Esophagus muscularis mucosa (tissue), 4 donors: ENCODE measurements at places on chromosomes 12 and 14.

DNA sequence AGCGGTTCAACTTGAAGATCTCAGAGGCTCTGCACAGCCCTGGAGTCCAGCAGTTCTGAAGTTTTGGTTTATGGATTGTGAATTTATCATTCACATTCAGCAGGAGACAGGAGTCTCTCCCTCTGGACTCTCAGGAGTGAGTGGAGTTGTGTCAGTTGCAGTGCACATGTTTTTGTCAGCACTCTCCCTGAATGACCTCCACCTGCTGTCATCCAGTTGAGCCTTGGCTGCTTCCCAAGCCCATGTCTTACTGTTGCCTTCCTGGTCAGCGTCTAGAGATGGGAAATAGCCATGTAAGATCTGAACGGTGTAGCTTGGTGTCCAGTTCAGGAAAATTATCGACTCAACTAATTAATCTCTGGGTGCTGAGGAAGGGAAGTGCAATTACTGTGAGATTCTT is 133.2 kb downstream of the PRKCH start:
- peak; percentile 53 for DNase-seq

DNA sequence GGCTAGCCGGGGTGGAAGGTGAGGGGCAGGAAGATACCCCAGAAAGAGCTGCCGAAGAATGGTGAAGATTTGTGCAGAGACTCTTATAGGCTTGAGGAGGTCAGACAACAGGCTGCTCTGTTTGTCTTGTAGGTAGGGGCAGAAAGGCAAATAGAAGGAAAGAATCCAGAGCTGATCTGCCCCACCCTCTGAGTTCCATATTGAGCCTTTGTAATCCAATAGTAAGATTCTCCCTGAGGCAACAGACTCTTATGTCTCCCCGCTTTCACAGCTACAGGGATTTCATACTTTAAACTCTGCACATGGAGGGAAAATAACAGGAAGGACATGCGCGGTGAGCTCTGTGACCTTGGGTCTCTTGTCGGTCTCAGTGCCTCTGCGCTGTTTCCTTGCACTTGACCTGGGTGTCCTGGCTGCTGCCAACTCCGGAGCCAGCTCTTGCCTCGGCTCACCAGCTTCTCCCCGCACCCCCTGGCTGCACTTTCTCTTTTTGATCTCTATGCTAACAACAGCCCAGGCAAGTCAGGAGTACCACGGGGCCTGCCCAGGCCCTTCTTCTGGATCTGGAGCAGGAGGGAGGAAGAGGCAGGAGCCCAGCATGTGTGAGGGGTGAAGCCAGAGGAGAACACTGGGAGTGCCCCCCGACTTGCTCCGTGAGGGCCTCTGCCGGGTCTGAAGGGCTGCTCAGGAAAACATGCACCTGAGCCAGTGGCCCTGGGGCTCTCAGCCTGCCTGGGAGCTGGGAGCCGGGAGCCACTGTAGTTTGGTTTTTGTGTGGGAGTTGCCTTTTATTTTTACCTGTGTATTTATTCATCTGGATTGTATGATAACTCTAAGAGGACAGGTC is 75.8 kb downstream of the PPP1R36 start:
- DNase-seq = no peak

DNA sequence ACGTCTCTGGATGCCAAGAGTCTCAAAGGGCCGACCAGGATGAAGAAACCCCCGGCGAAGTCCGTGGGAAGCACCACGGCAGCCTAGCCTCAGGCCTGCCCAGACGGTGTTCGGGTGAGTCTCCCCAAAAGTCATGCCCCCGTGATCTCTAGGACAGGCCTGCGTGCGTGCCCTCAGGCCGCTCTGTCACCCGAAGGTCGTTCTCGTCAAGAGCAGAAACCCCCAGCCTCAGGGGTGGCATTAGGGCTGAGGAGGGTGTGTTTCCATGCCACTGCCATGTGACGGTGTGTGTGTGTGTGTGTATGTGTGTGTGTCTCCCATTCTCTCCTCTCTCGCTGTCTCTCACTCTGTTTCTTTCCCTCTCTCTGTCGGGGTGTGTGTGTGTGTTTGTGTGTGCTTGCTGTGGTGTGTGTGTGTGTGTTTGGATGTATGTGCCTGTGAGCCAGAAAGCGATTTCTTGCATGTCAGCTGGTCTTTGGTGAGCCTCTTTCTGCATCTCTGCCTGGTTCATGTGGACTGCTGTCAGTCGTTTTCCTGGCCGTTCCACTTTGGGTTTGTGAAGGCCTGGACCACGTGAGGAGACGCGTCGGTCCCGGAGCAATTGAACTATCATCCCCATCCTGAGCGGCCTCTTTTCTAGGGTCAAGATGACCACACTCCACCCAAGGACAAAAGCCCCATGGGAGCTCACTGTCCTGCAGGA is 772.5 kb upstream of the ALG10B start:
- peak; percentile 72 for DNase-seq

- no peak for DNase-seq
These were observed 239.2 kb upstream of the RMST start for GRCh38 chr12:97223419-97223818.

- DNase-seq = no peak
These were observed 249.2 kb downstream of the C12orf50 start for GRCh38 chr12:87779858-87780498.

DNA sequence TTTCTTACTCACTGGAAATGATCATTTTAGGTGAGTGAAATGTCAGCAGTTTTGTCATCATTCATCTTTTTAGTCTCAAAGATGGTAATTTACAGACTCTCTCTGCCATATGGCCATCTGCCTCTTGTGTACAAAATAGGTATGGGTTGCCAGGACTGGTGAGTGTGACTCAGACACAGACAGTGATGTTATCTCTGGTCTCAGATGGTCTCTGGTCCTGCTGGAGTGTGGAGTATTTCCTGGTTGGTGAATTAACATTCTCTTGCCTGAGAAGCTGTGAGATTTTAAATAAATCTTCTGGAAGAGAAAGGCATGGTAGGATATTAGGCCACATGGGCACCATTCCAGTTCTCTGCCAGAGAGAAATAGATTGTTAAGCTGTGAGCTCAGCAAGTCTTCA is 207.0 kb downstream of the ATP23 start:
- no peak for DNase-seq

DNA sequence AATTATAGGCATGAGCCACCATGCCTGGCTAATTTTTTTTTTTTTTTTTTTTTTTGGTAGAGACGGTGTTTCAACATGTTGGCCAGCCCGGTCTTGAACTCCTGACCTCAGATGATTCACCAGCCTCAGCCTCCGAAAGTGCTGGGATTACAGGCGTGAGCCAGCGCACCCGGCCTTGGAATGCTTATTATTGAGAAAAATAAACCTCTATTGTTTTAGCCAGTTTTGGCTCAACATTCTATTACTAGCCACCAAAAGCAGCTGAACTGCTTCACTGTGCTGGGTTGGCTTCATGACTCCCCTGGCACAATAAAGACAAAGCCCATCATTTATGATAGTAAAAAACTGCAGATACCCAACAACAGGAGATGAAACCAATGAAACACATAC is 93.5 kb upstream of the CEP83 start:
- DNase-seq = no peak

GRCh38 chr12:118827047-118827446 is 154.3 kb upstream of the SRRM4 start:
- DNase-seq = no peak

DNA sequence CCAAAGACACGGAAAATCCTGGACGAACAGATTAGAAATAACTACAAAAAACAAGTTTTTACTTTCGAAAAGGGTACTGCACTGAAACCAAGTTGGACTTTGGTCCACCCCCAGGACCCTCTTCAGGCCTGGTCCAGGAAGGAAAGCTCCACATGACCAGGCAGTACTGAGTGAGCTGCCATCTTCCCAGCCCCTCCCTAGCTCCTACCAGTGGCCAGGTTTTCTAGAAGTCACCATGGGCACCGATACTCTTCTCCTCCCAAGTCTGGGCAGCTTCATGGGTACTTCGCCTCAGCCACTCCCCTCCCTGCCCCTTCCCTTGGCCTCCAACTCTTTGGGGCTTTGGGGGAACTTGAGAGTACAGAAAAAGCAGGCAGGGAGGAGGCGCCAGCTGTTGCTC is 6.6 kb downstream of the VAMP1 start:
- DNase-seq = no peak

DNA sequence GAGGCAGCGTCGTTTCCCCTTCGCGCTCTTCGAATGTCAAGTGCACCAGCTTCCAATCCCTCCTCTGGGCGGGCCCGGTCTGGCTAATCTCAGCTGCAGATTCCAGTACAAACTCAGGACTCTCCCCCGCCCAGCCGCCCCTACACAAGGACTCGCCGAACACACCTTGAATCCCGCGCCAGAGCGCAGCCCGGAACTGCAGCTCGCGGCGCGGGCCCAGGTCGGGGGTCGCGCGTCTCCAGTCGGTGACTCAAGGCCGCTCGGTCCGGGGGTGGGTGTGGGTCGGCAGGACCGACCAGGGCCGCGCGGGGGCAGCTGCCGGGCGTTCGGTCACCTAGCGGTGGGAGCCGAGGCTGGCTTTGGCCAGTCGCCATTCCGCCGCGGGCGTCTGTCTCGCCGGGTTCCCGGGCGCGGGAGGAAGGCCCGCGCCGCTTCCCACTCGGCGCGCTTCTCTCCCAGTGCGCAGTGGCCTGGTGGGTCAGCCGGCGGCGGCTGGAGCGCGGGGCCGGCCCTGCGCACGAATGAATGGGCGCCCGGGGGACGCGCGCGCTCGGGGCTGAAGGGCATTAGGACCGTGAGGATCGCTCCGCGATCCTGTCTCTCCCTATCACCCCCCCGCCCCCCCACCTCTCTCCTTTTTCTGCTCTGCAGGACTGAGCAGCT is at the start of gene GALNT16:
Gene GALNT16, plus strand, starts transcription at position 632 of the 663 bp plus-strand sequence. CDS start 133 bp downstream, outside the sequence.
- DNase-seq = no peak

DNA sequence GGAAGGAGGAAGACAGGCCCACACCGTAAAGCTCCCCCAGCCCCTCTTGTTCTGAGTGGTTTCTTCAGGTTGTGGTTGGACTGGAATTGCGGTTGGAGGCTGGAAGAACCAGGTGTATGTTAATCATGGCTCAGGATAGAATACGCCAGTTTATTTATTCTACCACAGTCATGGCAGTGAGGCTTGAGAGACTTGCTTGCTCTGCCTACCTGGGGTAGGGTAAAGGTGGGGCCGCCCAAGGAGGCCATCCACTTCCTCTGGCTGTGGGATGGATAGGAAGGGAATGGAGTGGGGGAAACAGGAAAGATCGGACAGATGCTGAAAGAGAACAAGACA is 8.1 kb downstream of the SHMT2 start:
- DNase-seq = no peak

DNA sequence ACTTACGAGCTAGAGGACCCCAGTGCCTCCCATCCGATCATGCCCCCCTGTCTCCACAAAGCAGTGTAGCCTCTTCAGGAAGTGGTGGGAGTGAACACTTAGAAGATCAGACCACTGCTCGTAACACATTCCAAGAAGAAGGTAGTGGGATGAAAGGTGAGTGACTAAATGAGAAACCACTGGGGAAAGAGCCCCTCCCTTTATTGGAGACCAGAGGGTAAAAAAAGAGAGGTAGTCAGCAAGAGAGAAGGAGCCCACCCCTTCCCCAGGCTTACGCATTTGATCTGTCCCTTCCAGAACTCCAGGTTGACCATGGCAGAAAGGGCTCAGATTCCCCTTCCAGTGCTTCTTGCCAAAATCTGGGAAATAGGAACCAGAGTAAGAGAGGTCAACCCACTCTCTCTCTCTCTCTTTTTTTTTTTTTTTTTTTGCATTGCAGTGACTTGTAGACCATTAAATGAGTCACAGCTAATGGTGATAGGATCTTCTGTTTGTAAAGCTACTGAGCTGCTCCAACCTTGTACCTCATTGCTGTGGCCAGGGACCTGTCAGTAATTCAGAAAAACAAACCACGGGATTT is 165.4 kb downstream of the GCH1 start:
- no peak for DNase-seq

DNA sequence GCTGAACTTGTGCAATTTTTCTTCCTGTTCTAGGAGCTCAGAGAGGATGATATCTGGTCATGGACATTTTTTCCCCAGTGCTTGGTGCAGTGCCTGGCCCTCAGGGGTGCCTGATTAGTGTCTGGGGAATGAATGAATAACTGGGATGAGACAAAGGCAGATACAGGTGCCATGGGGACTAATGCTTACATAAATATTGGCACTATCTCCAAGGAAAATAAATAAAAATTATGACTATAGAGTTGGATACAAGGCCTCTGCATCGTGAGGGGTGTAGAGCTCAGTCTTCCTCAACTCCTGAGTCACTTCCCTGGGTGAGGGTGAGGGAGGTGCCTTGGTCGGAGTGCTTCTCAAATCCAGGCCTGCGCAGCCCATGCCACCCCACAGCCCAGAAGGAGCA is 188.6 kb downstream of the KCNA5 start:
- no peak for DNase-seq

DNA sequence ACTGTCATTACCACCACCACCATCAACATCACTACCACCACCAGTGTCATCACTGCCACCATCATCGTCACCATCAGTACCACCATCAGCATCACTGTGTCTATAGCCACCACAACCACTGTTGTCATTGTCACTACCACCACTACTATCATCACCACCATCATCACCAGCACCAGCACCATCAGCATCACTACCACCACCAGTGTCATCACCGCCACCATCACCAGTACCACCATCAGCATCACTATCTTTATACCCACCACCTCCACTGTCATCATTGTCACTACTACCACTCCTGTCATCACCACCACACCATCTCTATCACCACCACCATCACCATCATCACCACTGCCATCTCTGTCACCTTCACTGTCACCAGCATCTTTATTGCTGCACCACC is 60.6 kb downstream of the BEGAIN start:
- DNase-seq = peak; percentile 92

GRCh38 chr12:7705846-7706245 is 5.4 kb upstream of the DPPA3 start:
- no peak for DNase-seq

- DNase-seq = no peak
These were observed 133.7 kb downstream of the AEBP2 start for GRCh38 chr12:19572920-19573558.

DNA sequence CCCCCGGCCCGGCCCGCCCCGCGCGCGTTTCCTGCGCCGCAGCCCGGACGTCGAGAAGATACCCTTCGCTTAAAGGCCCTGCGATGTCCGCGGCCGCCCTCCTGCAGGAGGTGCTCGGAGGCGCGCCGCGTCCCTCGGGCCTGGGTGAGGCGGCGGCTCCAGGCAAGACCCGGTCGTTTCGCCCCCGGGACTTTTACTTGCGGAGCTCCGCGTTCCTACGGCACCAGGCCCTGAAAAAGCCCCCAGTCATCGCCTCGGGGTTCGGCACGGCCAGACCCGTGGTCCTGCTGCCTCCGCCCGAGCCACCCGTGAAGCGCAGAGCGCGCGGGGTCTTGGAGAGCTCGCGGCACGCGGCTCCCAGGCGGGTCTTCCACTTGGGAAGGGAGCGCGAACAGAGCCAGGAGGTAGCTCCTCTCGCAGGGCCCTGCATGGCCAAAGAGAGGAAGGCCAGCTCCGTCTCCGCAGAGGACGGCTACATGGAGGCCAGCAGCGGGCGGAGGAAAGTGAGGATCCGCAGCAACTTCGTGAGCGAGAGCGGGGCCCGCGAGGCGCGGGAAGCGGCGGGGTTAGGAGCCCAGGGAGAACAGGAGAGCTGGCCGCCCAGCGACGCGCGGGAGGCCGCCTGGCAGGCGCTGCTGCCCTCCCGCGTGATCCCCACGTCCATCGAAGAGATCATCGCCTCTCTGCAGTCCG is 26.9 kb downstream of the TTC6 start:
- no peak for DNase-seq

GRCh38 chr14:75732888-75733287 is 71.8 kb downstream of the TTLL5 start:
- no peak for DNase-seq
